Right ventricle myocardium inferior (tissue), 1 donor: ENCODE measurements at places on chromosomes 6 and 20.

GRCh38 chr6:9236443-9236842 is 801.1 kb upstream of the SLC35B3 start:
- no peak for DNase-seq

- no peak for DNase-seq
These were observed 412.1 kb downstream of the PKHD1 start for GRCh38 chr6:51675020-51675921.

DNA sequence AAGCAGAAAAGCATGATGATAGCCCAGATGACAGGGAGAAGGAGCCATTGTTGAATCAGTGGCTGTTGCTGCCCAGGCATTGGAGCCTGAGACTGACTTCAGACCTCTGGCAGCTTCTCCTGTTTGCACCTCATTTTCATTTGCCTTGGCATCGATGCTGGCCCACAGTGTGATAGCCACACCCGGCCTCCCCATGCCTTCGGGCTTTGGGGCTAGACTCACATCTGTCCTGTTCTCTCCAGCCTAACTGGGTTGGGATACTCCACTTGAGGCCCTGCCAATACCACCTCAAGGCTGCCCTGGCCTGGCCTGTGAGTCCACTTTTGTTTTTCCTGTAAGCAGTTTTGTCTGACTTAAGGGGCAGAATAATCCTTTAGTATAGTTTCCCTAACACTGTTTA is 140.4 kb downstream of the UST start:
- no peak for DNase-seq

- no peak for DNase-seq
These were observed 26.8 kb downstream of the SLC22A3 start for GRCh38 chr6:160374836-160375560.

DNA sequence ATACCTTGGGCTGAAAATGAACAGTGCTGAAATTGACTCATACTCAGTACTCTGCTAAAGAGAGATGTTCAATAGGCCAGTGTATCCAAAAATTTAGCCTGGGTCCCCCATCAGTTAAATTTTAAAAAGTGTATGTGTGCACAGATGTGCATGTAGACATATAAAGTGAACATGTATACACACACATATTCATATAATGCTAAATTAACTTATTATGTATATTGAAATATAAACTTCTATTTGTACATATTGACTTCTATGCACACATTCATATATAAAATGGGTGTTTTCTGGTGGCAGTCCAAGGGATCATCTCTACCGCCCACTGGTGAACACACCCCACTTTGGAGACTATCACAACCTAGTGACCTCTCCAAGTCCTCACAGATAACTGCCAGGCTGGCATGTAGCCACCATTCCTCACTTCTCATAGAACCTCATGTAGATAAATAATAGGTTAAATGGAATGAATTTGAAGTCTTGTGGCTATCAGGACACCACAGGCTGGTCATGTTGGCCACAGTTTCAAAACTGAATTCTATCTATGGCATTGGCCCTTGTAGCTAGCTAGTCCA is 8.8 kb downstream of the SLC22A16 start:
- no peak for DNase-seq

DNA sequence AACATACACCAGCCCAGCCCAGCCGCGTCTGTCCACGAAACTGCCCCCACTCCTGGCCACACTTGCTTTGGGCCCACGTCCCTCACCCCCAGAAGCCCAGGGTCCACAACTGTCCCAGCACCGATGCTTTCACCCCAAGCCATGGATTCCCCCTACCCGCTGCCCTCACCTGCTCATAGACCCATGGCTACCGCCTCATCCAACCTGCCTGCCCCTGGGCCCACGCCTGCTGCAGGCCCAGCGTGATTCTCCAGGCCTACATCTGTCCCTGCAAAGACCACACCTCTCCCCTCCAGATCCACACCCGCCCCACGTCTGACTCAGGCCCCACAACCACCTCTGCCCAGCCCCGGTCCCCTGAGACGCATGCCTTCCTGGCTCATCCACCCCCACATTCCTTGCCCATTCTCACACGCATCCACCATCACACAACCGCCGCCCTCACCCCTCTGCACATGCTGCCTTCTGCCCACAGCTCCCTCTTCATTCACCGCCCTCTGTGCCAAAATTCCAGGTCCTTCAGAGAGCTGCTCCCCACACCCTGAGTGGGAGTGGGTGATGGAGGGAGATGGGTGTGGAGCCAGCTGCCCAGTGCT is 86.7 kb downstream of the GRM4 start:
- no peak for DNase-seq

DNA sequence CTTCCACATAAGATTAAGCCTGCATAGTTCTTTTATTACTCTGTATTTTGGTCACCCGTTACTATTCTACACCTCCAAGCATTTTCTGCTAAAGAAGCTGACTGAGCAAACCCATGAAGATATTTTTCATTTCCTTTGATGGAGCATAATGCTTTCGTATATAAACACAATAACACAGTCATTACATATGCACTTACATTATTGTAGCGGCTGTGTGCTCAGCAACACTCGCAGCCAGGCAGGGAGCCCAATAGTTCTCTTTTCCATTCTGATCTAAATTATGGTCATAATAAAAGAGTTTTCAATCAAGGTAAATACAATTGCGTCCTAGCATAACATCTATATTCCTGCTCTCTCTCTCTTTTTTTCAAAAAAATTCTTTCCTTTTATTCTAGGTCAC is 69.6 kb upstream of the TFB1M start:
- DNase-seq: no peak

GRCh38 chr20:33667676-33668465 is 1.1 kb downstream of the ACTL10 start:
- DNase-seq: peak; percentile 93
